ENCODE measurements at places on chromosomes 13 and 19.

- DNase-seq = no peak
These were observed 4.6 kb downstream of the LINGO3 start for GRCh38 chr19:2303211-2303798.

DNA sequence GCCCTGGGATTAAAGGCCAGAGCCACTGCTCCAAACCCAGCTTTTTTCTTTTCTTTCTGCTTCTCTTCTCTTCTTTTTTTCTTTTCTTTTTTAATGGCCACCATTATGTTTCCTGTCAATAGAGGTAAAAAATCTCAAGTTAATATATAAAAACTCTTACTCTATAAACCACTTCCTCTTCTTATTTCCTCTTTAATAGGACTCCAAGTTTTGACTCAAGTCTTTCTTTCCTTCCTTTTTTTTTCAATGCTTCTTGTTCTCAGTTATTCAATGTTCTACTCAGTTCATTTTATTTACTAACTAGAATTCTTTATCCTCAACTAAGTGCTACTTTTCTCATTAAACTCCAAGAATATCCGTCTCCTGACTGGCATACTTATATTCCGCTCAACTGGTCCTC is 27.1 kb upstream of the MYCBP2 start:
- DNase-seq = no peak

GRCh38 chr13:33034882-33035520 is 18.8 kb downstream of the KL start:
- no peak for DNase-seq

DNA sequence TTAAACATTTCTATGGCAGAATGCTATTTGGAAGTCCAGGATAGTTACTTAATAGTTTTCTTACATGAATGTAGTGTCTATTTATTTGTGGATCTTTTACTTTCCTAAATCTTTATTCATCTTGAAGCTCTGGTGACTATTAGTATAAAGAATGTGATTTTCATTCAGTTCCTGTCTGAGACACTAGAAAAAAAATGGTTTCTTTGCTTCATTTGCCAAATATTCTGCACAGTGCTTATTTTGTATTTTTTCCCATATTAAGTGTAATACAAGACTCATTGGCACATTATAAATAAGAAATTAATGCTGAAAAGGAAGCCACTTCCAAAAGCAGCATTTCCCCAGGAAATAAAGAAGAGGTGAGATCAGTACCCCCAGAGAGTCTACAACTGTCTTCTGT is 109.8 kb downstream of the POSTN start:
- DNase-seq = no peak

Data from H4 (cell line).